ENCODE measurements at places on chromosomes 7 and 10.

DNA sequence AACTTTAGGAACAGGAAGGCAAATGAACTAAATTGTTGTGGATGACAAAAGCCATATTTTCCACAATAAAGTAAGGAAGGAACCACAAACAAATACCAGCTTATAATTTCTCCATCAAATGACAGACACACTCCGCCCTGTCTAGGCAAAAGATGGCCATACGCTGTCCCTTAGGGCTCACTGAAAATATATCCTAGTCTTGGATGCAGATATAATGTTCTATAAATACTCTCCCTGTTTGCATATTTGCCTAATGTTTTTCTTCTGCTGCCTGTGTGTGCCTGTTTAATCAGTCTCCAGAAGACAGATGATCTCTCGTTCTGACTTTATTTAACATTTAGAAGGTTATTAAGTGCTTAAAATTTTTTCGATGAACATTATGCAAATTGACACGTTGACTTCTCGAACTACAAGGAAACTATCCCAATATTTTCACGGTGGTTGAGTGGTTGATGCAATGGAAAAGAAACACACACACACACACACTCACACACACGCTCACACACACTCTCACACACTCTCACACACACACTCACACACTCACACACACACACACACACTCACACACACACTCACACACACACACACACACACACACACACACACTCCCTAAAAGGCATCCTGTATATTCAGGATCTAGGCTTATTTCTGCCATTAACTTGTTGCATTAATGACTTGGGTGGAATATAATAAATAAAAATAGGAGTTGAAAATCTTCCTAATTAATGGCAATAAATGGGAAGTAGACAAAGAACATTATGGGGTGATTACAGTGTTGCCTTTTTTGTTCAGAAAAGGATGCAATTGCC, 297.1 kb downstream of the PRPF18 start:
- DNase-seq = no peak

DNA sequence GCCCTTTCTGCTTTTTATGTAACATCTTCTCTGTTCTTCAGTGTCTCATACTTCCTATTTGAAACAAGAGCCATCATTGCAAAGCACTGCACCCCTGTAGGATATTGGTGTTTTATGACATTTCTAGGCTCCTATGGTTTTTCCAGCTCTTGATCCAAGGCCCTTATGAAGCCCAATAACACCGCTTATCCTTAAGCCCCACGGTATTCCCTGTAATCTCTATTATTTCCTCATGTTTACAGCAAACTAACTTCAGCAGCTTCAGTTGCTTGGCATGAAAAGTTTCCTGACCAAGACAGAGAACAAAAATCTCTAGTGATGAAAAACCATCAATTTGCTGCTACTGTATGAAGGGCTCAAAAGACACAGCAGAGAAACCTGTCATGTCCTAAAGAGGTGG, 34.1 kb upstream of the TES start:
- DNase-seq = no peak

DNA sequence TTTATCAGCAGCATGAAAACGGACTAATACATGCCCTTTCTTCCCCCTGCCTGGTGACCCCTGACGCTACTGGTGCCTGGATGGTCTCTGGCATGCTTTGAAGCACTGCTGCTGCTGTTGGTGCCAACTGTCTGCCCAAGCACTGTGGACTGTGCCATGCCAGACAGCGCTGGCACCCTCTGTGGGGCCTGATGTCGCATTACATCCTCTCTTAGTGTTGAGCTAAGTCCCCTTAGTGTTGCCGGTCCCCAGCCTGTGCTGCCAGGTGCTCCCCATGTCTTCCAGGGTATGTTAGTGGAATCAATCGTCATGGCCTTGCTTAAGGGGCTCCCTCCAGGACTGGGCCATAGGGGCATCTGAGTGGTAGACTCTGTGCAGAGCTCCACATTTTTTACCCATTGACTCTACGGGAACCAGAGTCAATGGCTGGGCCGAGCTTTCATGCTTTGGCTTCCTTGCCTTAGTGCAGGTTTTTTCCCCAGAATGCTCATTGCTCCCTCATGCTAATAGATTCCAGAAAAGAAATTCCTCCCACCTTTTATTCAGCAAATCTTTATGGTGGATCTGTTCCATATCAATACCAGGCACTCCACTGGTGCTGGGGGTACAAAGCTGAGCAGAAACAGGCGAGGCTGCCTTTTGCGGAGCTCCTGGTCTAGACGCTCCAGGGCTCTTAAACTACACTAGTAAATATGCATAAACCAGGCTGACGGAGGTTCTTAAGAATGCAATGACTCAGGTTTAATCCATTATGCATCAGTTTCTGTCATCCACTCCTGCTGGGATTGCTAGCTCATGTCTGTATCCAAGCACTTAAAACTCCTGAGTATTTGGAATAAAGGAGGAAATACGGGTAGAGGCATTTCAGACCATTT, 21.8 kb upstream of the MRC1 start:
- no peak for DNase-seq

GRCh38 chr7:120833546-120833945, 24.4 kb downstream of the TSPAN12 start:
- peak; percentile 62 for DNase-seq

GRCh38 chr7:107924841-107925504, 34.0 kb downstream of the DLD start:
- no peak for DNase-seq

GRCh38 chr7:30657131-30657530, 25.1 kb downstream of the CRHR2 start:
- no peak for DNase-seq

DNA sequence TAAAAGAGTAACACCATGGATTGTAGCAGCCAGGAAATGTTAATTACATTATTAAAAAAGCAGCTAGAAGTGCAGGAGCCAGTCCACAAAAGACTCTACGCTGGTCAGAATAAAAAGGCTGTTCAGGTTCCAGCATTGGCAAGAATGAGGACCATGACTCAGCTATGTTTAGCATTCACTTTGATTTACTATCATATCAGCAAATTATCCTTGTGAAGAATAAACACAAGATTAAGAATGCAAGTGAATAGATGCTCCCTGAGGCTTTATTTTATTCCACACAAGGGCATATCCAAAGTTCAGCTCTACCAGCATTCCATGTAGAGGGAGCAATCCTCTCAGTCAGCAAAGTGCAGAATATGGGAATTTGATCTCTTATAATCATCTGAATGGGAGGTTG, 13.6 kb downstream of the DGKB start:
- no peak for DNase-seq

DNA sequence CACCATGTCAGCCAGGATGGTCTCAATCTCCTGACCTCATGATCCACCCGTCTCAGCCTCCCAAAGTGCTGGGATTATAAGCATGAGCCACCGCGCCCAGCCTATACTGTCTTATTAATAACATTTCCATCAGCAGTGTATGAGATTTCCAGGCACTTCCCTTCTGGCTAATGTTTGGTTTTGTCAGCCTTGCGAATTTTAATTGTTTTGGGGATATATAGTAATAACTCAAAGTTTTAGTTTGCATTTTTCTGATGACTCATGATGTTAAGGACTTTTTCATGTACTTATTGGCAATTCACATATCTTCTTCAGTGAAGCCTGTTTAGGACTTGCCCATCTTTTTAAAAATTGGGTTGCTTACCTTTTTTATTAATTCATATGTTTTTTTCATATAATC, 76.0 kb downstream of the TMEM270 start:
- no peak for DNase-seq

DNA sequence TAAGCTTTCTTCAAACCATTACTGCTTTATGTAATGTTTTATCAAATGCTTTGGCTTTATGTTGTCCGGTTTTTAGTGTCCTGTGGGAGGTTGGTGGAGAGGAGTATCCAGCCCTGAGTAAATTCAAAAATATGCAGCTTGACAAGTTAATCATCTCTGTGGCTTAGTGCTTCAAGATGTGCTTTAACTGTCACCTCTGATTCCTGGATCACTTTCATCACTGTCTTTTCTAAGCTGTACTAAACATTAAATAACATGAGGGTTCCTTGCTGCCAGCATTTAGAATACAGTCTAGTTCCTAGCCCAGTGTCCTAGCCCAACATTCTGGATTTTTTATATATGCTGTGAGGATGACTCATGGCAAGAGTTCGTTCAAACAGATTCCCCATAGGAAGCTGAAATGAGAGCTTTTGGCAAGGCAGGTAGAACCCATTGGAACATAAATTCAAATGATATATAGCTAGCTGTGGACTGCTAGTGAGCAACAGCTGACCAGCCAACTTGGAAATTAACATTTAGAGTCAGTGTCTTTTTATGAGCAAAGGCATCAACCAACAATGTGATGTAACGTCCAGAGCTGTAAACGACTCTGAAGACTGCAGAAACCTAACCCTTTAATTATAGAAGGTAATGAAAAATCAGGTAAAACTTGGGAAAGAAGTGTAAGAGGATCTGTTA, 80.6 kb upstream of the OIT3 start:
- DNase-seq = no peak

DNA sequence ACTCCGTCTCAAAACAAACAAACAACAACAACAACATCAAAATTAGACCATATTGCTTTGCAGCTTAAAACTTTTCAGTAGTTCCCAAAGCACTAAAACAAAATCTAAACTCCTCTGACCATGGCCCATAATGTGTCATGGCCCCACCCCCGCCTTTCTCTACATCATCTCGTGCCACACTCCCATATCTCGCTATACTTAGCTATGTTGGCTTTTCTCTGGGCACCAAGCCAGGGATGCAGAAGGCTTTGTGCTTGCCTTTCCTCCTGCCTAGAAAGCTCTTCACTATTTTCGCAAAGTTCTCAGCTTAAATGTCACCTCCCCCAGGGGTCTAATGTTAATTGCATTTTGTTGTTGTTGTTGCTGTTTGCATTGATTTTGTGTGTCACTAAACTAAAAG, 15.1 kb upstream of the SLC16A12 start:
- DNase-seq = peak; percentile 5

DNA sequence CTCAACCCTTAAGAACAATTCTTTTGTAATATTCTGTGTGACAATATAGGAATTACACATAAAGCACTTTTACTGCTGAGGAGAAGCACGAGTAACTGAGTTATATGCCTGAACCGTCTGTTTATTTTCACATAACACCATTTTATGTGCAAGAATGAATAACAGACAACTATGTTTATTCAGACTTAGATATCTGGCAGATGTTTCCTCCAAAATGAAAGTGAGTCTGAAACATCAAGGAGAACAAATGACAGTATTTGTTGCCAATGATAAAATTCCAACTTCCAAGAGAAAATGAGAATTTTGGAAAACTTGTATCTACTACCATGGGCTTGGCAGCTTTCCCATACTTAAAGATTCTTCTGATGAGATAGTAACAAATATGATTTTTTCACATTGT, 51.4 kb downstream of the DNMBP start:
- no peak for DNase-seq

GRCh38 chr7:143360788-143361551, 1.5 kb downstream of the FAM131B start:
- peak; percentile 57 for DNase-seq

DNA sequence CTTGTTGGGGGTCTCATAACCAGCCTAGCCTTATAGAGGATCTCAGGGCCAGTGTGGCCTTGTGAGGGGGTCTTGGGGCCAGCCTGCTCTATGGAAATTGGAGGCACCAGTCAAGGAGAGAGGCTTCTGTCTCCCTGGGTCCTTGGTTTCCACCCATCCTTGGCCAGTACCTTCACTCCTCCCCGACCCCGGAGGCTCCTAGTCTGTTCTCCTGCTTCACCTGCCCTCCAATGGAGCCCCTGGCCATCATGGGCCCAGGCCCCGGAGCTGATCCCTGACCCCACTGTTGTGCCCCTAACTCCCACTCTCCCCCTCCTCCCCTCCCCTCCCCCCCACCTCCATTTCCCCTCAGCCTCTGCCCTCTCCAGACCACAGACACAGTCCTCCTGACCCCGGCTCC, 29.7 kb downstream of the RASGEF1A start:
- DNase-seq = no peak

GRCh38 chr7:141455723-141456122, 95.5 kb upstream of the AGK start:
- DNase-seq = no peak

GRCh38 chr10:133185916-133186315, 25.9 kb downstream of the KNDC1 start:
- no peak for DNase-seq

DNA sequence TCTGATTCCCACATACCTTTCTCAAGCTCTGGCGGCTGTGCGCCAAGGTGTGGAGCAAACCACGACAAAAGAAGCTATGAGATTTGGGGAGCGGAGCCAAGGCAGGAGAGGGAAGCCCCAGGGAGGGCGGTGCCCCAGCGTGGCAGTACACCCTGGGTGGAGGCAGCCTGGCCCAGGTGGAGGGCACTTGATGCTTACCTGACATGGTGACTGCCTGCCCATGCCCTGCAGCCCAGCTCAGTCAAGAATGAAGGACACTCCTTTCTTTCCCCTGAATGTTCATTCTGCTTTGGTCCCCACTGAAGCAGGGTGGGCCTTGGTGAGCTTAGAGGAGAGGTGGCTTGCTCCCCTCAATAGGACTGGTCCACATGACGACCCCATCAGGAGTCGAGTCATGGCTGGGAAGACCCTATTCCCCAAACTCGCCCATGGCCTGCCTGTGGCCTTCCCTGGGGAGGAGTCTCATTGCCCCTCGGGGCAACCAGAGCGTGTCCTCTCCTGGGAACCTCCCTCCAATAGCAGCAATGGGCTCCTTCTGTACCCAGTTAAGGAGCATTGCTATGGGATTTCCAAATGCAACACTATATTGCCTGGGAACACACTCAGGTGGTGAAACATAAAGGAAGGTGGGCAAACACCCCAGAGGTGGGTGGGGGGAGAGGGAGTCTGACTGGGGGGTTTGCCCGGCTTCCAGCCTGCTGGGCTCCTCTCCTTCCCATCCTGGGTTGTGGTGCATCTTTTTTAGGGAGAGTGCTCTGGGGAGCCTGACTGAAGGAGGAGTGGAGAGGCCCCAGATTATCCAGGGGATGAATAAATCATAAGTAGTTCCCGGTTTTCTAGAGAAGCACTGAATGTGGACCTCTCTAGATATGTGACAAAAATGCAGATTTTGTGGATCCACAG, 22.7 kb downstream of the RAMP3 start:
- no peak for DNase-seq

GRCh38 chr7:131568970-131569369, 12.5 kb upstream of the PODXL start:
- DNase-seq = no peak

DNA sequence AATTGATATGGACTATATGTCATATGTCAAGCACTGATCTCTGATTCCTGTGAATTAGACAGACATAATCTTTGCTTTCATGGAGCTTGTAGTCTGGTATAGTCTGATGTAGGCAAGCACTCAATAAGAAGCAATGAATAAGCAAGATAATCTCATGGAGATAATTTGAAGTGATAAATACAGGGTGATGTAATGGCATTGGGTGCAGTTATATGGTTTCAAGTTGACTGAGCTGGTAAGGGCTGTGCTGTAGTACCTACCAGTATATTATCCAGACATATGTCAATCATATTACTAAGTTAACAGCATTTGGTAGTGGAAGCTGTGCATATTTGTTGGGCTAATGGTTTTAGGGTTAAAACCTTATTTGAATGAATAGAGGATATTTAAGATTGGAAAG, 117.5 kb upstream of the PRPS1L1 start:
- DNase-seq = no peak

DNA sequence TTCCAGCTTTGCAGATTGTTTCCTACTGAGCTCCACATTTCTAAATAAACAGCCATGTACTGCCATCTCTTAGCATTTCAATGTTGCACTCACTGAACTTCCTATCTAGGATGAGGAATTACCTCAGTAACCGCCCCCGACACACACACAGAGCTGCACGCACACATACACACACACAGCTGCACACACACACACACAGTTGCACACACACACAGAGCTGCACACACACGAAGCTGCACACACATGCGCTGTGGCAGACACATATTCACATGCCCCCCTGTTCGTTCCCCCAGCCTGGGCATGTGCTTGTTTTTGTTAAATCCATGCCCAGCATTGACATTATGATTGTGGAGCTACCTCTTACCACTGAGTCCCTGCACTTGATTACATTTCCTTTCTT, 39.6 kb upstream of the CNPY1 start:
- no peak for DNase-seq
